HL-60 (cell line): ENCODE measurements at places on chromosomes 5 and 9.

GRCh38 chr9:120569556-120569955, 10.4 kb downstream of the CDK5RAP2 start:
- no peak for DNase-seq

- DNase-seq = no peak
Observed at GRCh38 chr9:1018121-1018520, 32.0 kb upstream of the DMRT2 start.

DNA sequence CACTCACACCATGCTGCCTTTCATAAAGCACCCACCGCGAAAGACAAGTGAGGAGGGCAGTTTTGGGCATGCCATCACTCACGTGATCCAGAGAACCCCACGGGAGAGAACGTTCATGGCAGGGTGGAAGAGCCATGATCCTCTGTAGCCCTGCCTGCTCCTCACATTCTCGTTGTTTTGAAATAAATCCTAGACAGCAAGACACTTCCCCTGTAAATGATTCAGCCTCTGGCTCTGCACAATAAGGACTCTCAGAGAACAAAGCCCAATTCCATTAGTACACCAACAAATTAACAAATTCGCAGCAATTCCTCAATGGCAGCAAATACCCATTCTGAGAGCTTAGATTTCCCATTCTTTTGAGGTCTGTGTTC, 71.5 kb downstream of the WNK2 start:
- DNase-seq = no peak

DNA sequence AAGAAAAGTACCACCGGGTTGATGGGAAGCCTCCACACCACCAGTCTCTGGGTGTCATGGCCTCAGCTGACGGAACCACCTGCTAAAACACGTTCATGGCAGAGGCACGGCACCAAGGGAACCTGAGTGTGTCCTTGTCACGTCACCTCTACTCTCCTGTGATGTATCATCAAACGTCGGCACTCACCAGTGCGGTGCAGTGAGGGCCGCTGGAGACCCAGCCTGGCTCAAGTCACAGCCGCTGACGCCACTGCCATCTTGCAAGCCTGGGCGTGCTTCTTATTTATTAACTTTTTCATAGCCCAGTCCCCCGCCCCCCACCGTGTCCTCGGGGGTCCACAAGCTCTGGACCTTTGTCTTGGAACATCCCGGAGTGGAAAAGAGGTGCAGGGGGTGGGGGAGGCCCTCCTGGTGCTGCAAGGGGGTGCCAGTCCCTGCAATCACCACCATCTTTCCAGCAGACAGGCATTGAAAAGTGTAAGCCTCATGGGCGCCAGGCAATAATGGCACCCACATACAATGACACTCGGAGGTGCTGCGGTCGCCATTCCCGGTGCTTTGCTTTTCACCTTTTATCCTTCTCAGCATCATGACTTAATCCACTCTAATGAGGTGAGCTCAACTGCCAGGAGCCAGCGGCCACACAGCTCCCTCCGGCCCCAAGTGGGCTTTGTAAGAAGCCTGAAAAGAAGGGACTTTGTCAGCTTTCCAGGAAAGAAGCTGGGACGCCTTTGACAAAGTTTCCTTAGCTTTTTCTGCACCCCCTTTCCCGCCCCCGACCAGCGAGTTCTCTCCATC, 202.3 kb upstream of the IRX1 start:
- DNase-seq = no peak

DNA sequence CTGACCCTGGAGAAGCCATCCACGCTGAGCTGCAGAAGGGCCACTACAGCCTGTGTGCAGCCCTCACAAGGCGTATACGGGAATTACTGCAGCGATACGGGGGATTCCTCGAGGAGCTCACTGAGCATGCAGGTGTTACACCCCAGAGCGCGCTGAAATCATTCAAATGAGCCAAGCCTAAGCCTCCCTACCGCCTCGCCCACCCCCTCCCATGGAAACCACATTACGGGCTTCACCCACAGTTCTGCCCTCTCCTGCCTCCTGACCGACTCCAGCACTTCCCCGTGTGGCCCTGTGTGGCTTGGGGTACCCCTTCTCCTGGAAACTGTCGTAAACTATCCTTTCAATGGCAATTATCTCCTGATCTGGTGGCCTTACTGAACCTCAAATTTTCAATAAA, 13.3 kb downstream of the SURF6 start:
- no peak for DNase-seq

GRCh38 chr5:136080113-136080482, 51.3 kb downstream of the TGFBI start:
- DNase-seq = no peak

- no peak for DNase-seq
Observed at GRCh38 chr9:84772511-84772910, 103.0 kb downstream of the NTRK2 start.

DNA sequence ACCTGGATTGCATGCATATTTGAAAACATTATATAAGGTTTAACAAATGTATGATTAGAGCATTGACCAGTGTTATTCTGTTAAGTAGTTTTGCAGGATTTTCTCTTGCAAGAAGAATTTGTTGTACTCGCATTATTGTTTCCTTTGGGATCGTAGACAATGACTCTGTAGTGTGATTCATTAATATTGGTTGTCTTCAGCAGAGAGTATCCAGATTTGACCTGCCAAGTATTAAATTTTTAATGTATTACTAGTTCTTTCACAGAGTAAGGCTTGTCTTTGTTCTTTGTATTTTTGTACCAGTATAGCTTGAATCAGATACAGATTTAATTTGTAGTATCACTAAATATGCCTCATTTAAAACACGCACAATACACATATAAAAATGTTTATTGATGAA, 155.0 kb downstream of the PBX3 start:
- DNase-seq = no peak

DNA sequence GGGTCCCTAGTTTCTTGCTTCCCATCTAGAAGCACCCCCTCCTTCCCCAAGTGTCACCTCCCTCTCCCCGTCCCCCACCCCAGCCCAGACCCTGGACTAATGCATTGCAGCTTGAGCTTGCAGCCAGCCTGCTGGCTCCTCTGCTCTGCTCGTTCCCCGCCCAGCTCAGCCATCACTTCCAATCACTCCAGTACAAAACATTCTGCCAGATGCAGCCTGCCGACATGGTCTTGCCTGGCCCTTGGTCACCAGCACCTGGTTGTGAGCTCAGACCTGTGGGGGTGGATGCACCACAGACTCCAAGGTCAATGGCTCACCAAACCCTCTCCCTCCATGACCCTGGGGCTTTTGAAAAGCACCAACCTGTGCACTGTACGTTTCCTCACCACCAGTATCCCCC, 172.9 kb upstream of the SMIM23 start:
- DNase-seq = no peak

DNA sequence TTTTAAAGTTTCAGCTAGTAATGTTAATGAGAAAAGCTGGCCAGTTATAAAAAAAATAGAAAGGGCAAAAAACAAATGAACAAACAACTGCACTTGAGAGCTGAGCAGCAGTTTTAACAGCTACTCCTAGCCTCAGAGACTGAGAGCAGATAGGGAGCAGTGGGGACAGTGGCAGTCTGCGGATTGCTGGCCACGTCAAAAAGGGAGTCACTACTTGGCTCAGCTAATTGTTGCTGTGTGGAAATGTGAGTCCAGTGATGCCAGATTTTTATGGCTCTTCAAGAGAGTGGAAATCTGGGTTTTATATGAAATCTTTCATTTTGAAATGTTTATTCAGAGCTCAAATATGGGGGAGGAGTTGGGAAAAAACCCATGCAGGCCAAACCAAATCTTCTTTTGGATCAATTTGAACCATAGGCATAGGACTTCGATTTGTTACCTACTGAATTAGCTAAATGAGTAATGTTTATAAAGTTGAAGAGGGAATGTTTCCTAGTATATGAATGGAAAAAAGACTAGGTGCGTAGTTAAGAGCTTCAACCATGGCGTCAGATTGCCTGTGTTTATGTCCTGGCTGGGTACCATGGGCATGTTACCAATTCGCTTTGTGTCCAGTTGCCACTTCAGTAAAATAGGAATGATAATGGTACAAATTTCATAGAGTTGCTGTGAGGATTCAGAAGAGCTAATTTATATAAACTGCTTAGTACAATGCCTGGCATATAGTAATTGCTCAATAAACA, 102.1 kb downstream of the PAM start:
- no peak for DNase-seq

DNA sequence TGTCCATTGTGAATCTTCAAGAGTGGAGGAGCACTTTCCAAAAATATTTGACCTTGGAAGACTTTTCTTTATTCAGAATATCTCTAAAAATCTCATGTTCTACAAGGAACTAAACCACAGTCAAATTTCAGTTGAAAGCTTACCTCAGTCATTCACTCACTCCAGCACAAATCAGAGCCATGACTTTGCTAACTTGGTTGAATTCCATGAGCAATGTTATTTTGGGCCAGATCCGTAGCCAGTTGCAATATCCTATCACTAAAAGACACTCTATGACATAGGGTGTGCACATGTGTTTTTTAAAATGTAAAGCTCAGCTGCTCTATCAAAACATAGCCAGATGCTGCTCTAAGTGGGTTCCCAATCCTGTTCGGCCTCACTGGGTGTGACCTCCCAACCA, 156.1 kb upstream of the ANKRD55 start:
- no peak for DNase-seq

- no peak for DNase-seq
Observed at GRCh38 chr9:93587284-93587650, 10.9 kb downstream of the PHF2 start.

- DNase-seq = no peak
Observed at GRCh38 chr5:174680901-174681565, 43.3 kb upstream of the MSX2 start.
